ENCODE measurements at places on chromosomes 12 and 14. TPM values are rescaled to one million over a fixed set of nuclear protein-coding genes. Genes with fewer than 3 reads are reported as not detected.

DNA sequence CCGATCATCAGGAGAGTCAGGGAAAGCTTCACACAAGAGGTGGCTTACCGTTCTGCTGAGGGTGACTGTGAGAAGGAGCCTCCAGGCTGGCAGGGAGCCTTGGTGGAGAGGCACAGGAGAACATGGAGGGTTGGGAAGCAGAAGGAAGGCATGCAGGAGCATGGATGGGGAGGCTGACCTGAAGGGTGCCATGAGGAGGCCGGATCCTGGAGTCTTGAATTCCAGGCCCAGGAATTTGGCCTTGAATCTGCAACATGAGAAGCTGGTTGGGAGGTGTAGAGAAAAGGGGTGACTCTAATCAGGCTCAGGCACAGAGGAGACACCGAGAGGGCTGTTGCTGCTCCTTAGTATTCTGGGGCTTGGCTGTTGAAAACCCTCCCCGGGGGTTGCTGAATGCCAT lies 130.2 kb downstream of the PELI2 start:
- no peak overlapping the region for H3K4me3 ChIP-seq
- H3K27ac ChIP-seq = no peak overlapping the region
- no peaks in the 10 kb centered on the region for H3K36me3 ChIP-seq
- H3K4me1 ChIP-seq = peaks cover 5% of the 10 kb centered on the region
- DNase-seq = no peak

DNA sequence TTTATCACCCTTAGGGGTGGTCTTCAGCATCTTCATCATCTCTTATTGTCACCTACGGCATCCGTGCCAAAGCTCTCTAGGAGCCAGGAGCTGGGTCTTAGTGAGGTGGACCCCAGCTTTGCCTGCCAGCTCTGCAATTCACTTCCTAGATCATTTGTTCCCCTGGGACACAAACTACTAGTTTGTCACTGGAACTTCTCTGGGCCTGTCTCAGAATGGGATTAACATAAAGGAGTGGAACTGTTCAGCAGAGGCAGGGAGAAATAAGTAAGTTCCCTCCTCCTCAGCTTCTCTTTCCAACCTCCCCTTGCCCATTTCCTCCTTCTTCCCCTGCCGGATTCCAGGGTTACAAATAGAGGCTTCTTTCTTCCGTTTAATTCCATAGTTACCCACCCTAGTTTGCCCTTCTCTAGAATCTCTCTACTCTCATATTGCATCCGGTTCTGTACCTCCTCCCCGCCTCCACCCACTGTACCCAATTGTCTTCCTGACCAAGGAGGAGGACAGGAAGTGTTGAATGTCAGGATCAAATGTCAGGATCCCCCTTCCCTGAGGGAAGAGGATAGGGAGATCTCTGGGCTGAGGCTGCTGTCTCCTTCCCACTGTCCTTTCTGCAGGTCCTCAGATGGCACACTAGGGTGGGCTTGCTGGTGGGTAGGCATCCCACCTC lies 25.0 kb downstream of the LARP4 start:
- H3K27ac ChIP-seq = no peak overlapping the region
- no peaks in the 10 kb centered on the region for H3K4me1 ChIP-seq
- no peaks in the 10 kb centered on the region for H3K27me3 ChIP-seq
- H3K36me3 ChIP-seq = no peaks in the 10 kb centered on the region
- no peak overlapping the region for H3K4me3 ChIP-seq

Gene COX6A1
- total RNA-seq = 928 TPM

Gene LYZ
- total RNA-seq = 15.2 TPM

- no peaks in the 10 kb centered on the region for H3K27me3 ChIP-seq
- DNase-seq = no peak
- H3K27ac ChIP-seq = no peak overlapping the region
- no peaks in the 10 kb centered on the region for H3K4me1 ChIP-seq
Measured at GRCh38 chr12:41460906-41461305, 272.8 kb downstream of the PDZRN4 start.

GRCh38 chr12:84341467-84342193 lies 571.0 kb downstream of the SLC6A15 start:
- no peak overlapping the region for H3K27ac ChIP-seq
- no peak for DNase-seq
- H3K4me1 ChIP-seq = no peaks in the 10 kb centered on the region
- H3K27me3 ChIP-seq = no peaks in the 10 kb centered on the region
- no peaks in the 10 kb centered on the region for H3K36me3 ChIP-seq

Gene PCED1B
- total RNA-seq = 6.9 TPM

Gene GARIN6
- total RNA-seq = not detected

DNA sequence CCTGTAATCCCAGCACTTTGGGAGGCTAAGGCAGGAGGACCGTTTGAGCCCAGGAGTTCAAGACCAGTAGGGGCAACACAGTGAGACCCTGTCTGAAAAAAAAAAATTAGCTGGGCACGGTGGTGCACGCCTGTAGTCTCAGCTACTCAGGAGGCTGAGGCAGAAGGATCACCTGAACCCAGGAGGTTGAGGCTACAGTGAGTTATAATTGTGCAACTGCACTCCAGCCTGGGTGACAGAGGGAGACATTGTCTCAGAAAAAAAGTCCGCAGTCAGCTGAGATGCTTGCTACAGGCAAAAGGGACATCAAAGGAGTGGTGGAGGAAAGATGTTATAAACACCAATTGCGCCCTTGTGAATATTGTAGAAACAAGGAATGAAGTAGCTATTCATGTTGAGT lies 77.8 kb downstream of the NDUFA12 start:
- no peaks in the 10 kb centered on the region for H3K4me1 ChIP-seq
- no peak overlapping the region for H3K4me3 ChIP-seq
- no peaks in the 10 kb centered on the region for H3K36me3 ChIP-seq
- H3K27ac ChIP-seq = no peak overlapping the region

All from vagina (tissue), 2 donors.